Caki2 (cell line): ENCODE measurements at places on chromosomes 2 and 18.

GRCh38 chr2:159445307-159445706 is 158.8 kb upstream of the WDSUB1 start:
- DNase-seq, result no peak

- no peak for DNase-seq
Observed at GRCh38 chr2:209472871-209473270, 49.0 kb downstream of the MAP2 start.

- DNase-seq, result no peak
Observed at GRCh38 chr2:25856377-25856776, 21.9 kb downstream of the ASXL2 start.

DNA sequence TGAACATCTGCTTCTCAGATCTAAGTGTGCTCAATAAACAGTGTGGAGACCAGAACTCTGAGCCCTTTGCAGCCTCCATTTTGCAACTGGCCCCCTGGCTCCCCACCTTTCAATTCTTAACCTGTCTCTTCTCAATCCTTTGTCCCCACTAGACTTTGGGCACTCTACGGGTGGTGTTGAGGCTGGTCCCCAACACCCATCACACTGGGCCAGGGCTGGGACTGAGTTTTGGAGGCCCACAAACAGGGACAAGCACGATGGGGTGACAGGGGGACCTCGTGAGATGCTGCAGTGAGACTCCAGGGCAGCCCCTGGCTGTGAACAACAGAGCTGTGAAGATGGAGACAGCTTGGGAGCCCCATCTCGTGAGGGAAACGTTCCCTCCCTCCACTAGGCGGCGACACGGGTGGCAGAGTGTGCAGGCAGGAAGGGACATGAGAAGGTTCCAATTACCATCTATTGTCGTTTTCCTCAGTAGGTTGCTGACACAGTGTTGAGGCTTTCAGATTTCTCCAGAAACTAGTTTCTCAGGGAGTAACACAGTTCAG is 1.2 kb downstream of the ANKMY1 start:
- DNase-seq, result no peak
